ENCODE measurements at places on chromosomes 3 and 15.

DNA sequence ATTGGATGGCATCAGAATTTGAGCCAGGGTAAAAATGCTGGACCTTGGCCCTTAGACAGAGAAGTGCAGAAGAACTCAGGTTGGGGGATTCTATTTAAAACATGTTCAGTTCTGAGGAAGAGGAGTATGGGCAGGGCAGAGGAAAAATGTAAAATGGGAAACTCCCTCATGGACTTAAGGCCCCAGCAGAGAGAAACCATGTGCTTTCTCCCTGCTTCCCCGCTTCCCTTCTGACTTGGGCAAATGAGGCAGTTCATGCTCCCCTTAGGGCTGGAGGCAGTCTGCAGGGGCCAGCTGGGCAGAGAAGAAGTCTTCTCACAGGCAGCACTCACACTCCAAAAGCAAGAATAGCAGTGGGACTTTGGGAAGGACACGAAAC lies 9.9 kb upstream of the NUDT16 start:
- DNase-seq: no peak

DNA sequence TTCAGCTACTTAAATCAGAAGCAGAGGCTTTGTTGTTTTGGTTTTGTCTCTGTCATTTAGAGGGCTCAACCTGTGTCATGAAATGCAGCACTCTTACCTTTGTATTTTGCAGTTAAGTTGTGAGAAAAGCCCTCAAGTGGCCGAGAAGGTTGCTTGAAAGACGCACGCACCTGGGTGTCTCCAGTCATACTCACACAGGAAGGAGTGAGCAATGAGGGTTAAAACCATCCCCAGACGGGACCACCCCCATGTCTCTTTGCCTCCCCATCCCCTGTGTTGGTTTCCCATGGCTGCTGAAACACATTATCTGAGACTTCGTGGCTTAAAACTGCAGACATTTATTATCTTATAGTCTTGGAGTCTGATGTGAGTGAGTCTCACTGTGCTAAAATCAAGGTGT lies 376.1 kb upstream of the CFAP20DC start:
- no peak for DNase-seq

- DNase-seq: no peak
Observed at GRCh38 chr3:176650478-176650877, 546.8 kb downstream of the TBL1XR1 start.

DNA sequence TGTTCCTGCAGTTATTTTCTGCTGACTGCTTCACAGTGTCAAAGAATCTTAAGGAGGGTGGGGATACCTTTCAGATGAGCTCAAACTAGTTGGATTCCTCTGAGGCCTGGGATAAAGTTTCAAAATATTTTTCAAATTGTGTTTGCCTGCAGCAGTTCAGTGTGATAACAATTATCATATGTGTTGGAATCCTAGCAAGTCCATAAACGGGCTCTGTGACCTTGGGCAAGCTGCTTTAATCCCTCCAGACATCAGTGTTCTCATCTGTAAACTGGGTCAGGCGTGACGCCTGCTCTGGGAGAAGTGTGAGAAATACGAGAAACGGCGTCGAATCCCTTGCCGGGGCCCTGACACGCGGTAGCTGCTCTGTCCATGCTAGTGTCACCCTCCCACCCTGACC lies 153.5 kb downstream of the UACA start:
- no peak for DNase-seq

DNA sequence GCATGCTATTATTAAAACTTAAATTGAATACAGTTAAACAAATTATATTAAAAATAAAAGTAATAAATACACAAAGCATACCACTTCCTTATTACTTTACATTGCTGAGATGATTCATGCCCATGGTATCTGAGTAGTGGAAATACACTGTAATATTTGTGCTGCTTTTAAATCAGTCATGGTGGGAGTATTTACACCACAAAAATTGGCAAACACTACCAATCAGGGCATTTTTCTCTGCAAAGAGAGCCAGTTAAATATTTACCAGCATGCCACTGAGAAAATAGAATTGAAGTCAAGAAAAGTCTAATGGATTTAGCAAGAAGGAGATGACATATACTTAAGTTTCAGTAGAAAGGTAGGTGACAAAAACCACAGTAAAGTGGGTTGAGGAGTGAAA lies 19.6 kb downstream of the PPARG start:
- DNase-seq: no peak

- DNase-seq: no peak
Observed at GRCh38 chr3:183768114-183768513, 57.3 kb downstream of the MAP6D1 start.

DNA sequence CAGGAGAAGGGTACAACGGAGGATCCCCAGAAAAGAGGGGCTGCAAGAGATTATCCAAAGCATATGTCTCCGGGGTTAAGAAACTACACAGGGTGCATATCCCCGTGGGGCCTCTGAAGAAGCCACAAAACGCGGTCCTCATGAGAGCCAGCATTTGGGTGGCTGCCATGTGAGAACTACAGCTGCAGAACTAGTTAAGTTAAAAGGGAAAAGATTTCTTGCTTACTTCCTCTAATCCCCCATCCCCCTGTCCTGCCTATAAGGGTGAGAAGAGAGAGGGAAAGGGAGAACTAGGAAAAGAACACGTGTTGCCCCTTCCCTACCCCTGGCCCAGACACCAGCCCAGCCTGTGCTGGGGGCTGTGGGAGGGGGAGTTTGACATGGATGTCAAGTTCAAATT lies 70.4 kb upstream of the PCSK6 start:
- DNase-seq: no peak

- no peak for DNase-seq
Observed at GRCh38 chr15:67091071-67091979, 25.9 kb downstream of the SMAD3 start.

- DNase-seq: no peak
Observed at GRCh38 chr3:21524133-21524532, 226.9 kb downstream of the ZNF385D start.

- DNase-seq: no peak
Observed at GRCh38 chr15:36399276-36399675, 180.2 kb upstream of the CDIN1 start.

GRCh38 chr3:182948305-182948704 lies 32.0 kb downstream of the DCUN1D1 start:
- DNase-seq: no peak

DNA sequence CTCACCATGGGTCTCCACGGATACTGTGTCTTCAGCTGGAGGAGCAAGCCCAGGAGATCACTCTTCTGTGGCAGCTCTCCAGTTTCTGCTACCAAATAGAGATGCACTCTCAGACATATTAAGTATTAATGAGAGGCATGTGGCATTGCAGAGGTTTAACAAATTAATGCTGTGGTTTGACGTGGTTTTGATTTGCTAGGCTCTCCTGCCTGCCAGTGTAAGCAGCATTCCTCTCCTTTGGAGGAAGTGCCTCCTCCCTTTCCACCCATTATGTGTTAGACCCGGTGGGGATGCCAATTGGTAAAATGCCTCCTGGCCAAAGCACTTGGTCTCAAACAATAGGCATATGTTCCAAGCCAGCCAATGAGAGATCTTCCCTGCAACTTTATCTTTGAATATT lies 124.8 kb downstream of the MYLK start:
- DNase-seq: no peak

DNA sequence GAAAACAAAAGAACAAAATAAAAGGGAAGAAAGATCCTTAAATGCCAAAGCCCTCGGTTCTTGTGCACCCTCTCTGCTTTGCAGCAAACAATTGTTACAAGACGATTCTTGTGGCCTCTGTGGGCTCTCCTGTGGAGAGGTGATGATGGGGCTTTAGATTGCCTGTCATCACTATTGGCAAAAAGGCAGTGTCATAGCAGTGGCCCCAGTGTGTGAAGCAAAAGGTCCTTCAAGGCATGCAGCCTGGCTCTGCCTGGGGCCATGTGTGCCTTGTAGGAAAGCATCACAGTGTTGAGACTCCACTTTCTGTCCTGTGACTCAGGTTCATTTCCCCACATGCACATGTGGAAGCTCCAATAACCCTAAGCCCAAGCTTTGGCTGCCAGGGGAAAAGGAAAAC lies 43.7 kb downstream of the POC1A start:
- DNase-seq: no peak

GRCh38 chr3:59518283-59519055 lies 468.6 kb upstream of the CFAP20DC start:
- no peak for DNase-seq

DNA sequence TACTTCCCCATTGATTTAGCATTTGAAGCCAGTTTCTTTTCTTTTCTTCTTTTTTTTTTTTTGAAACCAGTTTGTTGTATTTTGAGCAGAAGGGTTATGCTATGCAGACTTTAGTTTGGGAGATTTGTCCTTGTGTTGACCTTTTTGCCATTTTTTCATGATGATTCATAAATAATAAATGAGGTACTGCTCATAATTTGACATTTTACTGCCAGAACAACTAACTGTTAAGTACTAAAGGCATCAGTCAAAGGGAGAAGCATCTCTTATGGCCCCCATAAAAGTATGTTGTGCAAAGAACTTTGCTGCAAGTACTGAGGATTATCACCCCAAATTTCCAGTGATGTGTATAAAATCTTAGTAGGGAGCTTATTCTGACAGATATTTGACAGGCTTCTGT lies 1.7 kb upstream of the GPR87 start:
- no peak for DNase-seq

DNA sequence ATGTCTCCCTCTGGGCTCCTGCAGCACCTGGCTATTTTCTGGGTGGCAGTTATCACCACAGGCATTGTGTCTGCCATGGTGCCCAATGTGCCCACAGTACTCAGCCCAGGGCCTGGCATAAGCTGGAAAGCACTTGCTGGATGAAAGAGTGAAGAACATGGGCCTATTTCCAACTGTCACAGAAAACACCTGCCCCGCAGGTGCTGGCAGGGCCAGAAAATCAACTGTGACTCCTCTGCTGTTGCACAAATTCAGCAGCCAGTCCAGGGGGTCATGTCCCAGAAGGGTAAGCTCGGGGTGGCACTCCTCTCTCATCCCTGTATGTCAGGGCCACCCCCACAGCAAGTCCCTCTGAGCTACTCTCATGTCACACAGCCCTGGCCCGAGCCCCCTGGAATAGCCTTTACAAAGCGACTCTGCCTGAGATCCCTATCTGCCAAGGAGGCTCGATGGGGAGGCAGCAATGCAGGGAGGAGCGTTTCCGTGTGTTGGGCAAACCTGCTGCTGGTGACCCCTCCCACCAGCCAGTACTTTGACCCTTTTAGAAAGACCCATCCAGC lies 16.9 kb downstream of the ITIH3 start:
- DNase-seq: no peak

- no peak for DNase-seq
Observed at GRCh38 chr3:73729969-73730440, 105.3 kb upstream of the PDZRN3 start.

DNA sequence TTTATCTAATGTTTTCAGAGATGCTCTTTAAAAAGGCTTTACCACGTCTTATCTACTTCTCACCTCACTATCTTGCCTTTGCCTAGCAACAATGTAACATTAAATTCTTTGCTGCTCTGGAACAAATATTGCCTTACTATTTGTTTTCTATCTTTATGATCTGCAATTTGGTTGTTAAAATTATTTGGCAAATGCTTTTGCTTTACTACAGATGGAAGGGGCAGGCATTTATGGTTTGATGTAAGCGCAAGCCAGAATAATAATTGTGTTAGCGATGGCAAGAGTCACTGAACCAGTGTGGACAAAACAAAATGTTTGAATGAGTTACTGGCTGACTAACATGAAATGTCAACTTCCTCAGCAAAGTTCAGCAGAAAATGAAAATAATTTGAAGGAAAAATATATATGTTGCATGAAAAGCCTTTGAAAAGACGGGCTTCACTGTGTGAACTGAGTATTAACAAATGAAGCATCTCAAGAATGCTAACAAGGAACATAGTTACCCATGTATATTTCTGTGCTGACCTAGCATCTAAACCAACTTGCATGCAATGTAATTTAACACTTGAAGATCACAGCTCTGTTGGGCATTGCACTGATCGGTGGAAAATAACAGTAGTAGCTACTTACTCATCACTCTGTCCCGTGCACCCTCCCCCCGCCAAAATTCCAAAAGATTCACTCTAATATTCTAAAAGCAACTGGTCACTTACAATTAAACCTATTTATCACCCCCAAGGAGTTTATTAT lies 454.0 kb upstream of the ARHGEF26 start:
- no peak for DNase-seq

GRCh38 chr3:73380735-73381532 lies 243.8 kb downstream of the PDZRN3 start:
- DNase-seq: no peak

DNA sequence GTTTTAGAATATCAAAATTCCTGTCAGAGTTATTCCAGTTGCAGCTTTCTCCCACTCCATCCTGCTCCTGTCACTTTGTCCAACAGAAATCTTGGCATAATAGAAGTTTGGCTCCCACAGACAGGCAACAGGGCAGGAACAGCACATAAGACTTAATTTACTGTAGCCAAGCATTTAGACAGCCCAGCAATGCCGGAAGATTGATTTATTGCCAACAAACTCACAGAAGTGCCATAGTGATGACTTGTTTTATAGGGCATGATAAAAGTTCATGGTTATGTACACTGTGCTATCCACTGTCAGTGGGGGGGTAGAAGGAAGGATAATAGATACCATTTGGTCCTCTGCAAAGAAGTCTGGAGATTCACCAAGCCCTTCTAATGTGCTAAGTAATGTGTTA lies 98.3 kb upstream of the CBLB start:
- DNase-seq: no peak
